ENCODE measurements at places on chromosomes 4 and X. TPM values are rescaled to one million over a fixed set of nuclear protein-coding genes. Genes with fewer than 3 reads are reported as not detected.

DNA sequence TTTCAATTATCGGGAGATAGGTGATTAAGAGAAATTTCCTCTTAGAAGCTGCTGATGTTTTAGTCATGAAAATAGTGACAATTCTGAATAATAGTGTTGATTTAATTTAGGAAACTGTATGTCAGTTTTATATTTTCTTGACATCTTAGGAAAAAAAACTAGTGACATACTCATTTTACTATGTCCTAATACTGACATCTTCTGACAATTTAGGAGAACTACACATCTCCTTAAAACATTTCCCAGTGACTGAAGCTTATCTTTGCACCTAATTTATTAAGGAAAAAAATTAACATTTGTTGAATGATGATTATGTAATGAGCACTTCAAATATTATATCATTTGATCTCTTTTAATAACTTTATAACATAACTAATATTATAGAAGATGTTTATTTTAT lies 42.0 kb upstream of the RBMXL3 start:
- H3K4me1 ChIP-seq, result no peaks in the 10 kb centered on the region
- H3K27me3 ChIP-seq, result no peaks in the 10 kb centered on the region
- H3K27ac ChIP-seq, result no peak overlapping the region
- DNase-seq, result no peak
- H3K4me3 ChIP-seq, result no peak overlapping the region

GRCh38 chr4:150252306-150252705 lies 174.1 kb downstream of the DCLK2 start:
- H3K4me3 ChIP-seq, result no peak overlapping the region
- H3K27me3 ChIP-seq, result no peaks in the 10 kb centered on the region
- DNase-seq, result no peak
- no peaks in the 10 kb centered on the region for H3K36me3 ChIP-seq
- no peaks in the 10 kb centered on the region for H3K4me1 ChIP-seq

- H3K4me1 ChIP-seq, result peaks cover 21% of the 10 kb centered on the region
- H3K27ac ChIP-seq, result no peak overlapping the region
- no peak overlapping the region for H3K4me3 ChIP-seq
- DNase-seq, result no peak
- H3K36me3 ChIP-seq, result no peaks in the 10 kb centered on the region
- no peaks in the 10 kb centered on the region for H3K27me3 ChIP-seq
These were observed 263.3 kb downstream of the BMPR1B start for GRCh38 chr4:95021099-95021498.

- H3K36me3 ChIP-seq, result no peaks in the 10 kb centered on the region
- H3K4me3 ChIP-seq, result no peak overlapping the region
- DNase-seq, result no peak
- no peaks in the 10 kb centered on the region for H3K4me1 ChIP-seq
- no peak overlapping the region for H3K27ac ChIP-seq
These were observed 171.4 kb upstream of the NRK start for GRCh38 chrX:105650986-105651385.

- no peak overlapping the region for H3K4me3 ChIP-seq
- no peaks in the 10 kb centered on the region for H3K36me3 ChIP-seq
- DNase-seq, result no peak
- no peaks in the 10 kb centered on the region for H3K4me1 ChIP-seq
These were observed 1366.3 kb downstream of the STIM2 start for GRCh38 chr4:28226962-28227361.

DNA sequence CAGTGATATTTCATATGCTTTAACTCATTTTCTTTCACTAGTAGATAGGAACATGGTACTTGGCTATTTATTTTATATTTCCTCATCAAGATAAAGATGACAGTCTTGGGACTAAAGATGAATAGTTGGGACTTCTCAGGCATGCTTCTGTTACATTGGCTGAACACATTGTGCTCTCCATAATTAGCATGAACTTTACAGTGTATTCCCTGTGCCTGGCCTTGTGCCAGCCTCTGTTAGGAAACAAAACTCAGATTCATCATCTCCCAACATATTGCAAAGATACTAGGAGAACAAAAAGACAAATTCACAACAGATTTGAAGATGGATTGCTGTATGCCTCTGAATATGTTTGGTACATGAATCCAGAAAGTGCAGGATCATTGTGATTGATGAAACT lies 26.4 kb downstream of the GRIA2 start:
- DNase-seq, result no peak
- H3K27ac ChIP-seq, result no peak overlapping the region
- H3K27me3 ChIP-seq, result no peaks in the 10 kb centered on the region
- no peak overlapping the region for H3K4me3 ChIP-seq
- H3K36me3 ChIP-seq, result no peaks in the 10 kb centered on the region
- no peaks in the 10 kb centered on the region for H3K4me1 ChIP-seq

DNA sequence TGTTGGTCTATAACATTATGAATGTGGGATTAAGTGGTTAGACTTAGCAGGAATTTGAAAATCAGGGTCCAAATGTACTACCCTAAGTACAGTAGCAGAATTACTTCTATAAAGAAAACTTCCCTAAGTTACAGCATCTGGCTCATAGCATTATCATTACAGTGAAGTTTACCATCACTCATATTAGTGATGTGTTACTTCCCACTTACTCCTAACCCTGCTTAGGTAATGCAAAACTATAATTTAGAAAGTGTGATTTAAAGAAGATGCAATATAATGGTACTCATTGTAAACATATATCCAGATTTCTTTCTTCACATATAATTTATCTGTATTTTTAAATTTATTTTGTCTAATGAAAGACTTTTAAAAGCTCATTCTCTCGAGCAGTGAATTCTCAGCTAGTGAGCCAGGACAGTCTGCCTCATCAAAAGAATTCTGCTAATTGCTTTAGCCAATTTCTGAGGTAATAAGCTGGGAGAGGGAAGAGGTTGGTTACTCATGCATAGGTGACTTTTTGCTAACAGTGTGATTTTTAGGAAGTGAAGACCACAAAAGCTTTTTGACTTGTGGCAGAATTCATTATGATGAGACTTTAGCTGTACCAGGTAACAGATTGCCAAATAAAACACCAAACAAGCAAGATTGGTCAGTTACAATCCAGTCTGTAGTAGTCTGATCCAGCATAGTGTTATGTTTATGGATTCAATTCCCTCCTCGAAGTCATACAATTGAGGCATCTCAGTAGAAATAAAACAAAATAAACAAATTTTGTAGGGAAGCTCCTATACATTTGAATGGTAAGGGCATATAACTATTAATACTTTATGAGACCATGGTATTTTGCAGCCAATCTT lies 21.0 kb downstream of the PLS3 start:
- H3K27ac ChIP-seq, result peak overlapping the region; percentile 51
- DNase-seq, result no peak
- H3K4me1 ChIP-seq, result peaks cover 41% of the 10 kb centered on the region
- H3K27me3 ChIP-seq, result no peaks in the 10 kb centered on the region
- peaks cover 15% of the 10 kb centered on the region for H3K36me3 ChIP-seq
- peak overlapping the region; percentile 59 for H3K4me3 ChIP-seq

GRCh38 chrX:96756491-96756890 lies 71.8 kb downstream of the DIAPH2 start:
- peaks cover 25% of the 10 kb centered on the region for H3K4me1 ChIP-seq
- no peaks in the 10 kb centered on the region for H3K27me3 ChIP-seq
- H3K36me3 ChIP-seq, result no peaks in the 10 kb centered on the region
- no peak overlapping the region for H3K4me3 ChIP-seq

DNA sequence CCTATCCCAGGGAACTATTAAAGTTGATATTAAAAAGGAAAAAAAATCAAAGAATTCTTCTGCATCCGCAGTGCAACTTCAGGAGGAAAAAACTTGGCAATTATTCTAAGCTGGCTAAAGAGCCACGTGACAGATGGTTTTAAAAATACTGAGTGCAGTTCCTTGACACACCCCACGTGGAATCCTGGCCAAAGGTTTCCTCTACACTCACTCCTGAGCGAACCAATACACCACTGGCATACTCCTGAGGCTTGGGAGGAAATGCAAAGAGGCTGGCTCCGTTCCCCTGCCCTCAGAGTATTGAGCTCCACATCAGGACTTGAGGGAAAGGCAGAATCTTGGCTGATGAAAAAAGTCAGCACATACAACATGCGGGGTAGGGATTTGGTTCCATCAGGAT lies 133.8 kb upstream of the ATP6AP2 start:
- peaks cover 24% of the 10 kb centered on the region for H3K27me3 ChIP-seq
- no peaks in the 10 kb centered on the region for H3K36me3 ChIP-seq
- DNase-seq, result no peak

DNA sequence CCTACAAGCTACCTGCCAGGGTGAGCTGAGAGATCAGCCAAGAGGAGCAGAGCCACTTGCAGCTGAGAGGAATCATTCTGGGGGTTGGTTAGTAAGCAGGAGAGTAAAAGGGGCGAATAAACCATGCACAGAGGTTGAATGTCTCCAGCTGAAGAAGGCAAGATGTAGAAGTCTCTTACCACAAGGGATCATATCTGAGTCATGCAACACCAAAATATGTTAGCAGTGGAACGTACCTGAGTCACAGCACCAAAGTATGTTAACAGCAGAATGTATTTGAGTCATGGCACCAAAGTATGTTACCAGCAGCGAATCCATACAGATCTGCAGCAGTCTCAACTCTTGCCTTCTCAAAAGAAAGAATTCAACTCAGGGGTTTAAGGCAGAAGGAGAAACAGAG lies 29.9 kb downstream of the C4orf51 start:
- H3K27ac ChIP-seq, result no peak overlapping the region
- no peaks in the 10 kb centered on the region for H3K36me3 ChIP-seq
- peaks cover 17% of the 10 kb centered on the region for H3K4me1 ChIP-seq
- H3K4me3 ChIP-seq, result no peak overlapping the region

DNA sequence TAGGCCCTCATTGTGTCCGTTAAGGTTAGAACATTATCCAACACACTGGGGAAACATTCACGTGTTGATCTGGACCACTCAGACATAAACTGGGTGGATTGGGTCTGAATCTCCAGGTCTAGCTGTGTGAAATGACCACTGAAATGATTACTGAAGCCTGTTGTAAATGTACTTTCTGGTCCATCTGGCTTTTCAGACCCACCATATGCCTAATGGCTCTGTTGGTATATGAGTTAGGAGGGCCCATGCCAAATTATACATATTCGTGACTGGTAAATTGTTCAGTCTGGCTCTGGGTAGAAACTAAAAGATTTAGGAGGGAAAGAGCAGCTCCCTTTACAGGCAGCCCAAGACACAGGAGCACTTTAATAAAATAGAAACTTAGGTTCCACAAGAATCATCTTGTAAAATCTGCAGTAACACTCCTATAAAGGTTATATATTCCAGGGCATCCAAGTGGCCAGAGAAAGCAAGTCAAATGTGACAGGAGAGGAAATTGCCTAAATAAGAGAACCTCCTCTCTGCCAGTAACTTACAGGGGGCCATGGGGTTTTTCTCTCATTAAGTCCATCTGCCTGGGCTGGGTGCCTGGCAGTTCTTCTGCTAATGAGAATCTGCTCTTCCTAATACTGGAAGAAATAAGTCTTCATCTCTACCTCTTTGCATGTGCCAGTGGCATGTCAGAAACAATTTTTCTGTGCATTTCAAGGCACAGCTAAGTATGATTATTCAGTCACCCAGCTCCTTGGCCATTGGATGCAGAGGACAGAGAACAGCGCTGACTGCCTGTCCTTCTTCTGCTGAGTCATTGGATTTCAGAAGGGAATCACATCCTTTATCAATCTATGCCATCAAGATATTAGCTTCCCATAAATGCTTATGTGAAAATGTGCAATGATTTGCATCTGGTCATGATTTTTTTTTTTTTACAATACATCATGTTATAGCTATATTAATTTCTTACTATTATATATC lies 112.6 kb downstream of the GLRA2 start:
- H3K27ac ChIP-seq, result no peak overlapping the region

DNA sequence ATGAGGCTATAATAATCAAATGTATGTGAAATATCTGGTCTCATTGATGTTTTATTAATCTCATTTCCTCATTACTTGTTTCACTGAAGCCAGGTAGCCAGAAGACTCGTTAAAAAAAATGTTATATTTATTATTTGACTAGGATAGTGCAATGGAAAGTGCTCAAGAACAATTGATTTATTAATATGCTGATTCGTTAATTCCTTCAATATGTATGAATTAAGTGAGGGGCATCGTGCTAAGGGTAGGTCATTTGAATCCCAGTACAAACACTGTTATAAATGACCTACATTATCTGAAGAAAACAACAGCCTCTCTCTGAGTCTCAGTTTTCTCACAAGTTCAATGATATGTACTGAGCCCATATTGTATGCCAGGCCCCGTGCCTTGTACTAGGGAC lies 214.2 kb upstream of the GPRIN3 start:
- no peaks in the 10 kb centered on the region for H3K36me3 ChIP-seq
- H3K27ac ChIP-seq, result no peak overlapping the region
- H3K4me1 ChIP-seq, result no peaks in the 10 kb centered on the region
- DNase-seq, result no peak

DNA sequence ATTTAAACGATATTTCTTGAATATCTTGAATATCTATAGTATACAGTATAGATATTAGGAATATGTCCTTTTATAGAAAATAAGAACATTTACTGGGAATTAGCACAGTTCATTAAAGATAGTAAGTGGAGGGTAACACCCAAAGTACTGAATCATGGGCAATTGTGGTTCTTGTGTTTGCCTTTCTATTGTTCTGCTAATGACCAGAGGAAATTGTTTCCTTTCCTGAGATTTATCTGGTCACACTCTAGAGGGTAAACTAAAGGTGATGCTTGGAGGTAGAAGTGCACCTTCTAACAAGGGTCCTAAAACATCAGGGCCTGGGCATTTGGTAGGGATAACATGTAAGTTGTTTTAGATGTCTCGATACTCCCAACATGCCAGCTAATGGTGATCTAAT lies 241.3 kb upstream of the SFRP2 start:
- no peak for DNase-seq
- peaks cover 16% of the 10 kb centered on the region for H3K27me3 ChIP-seq
- no peaks in the 10 kb centered on the region for H3K36me3 ChIP-seq
- H3K4me3 ChIP-seq, result no peak overlapping the region

- H3K27ac ChIP-seq, result no peak overlapping the region
- H3K36me3 ChIP-seq, result peaks cover 4% of the 10 kb centered on the region
- H3K4me1 ChIP-seq, result no peaks in the 10 kb centered on the region
These were observed 114.8 kb downstream of the BCOR start for GRCh38 chrX:39982948-39983347.

- no peaks in the 10 kb centered on the region for H3K36me3 ChIP-seq
- H3K4me3 ChIP-seq, result no peak overlapping the region
- H3K4me1 ChIP-seq, result no peaks in the 10 kb centered on the region
- DNase-seq, result no peak
- H3K27me3 ChIP-seq, result no peaks in the 10 kb centered on the region
- no peak overlapping the region for H3K27ac ChIP-seq
These were observed 543.9 kb downstream of the GALNTL6 start for GRCh38 chr4:172357006-172357540.

RAB33A gene
- total RNA-seq, result not detected

SLC7A11 gene
- 37.7 TPM for total RNA-seq

PCDH10 gene
- total RNA-seq, result not detected

TEX13C gene
- total RNA-seq, result not detected

TNIP3 gene
- total RNA-seq, result not detected

VGLL1 gene
- total RNA-seq, result 92.2 TPM
